ENCODE measurements at places on chromosomes 1 and 21.

DNA sequence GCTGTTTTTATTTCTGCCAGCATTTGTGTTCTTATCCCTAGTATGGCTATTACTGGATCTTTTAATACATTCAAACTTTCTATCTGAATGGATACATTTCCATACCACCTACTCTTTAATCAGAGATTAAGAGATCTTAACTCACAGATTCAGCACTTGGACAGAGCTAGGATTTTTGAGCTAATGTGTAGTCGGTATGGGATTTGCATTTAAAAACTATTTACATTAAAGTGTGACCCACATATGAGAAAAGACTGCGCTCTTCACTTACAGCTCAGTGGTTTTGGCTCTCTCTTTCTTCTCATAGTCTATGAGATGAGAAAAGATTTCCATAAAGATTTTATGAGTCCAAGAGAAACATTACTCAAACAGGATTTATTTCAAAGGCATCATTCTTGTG is 16.4 kb downstream of the HMGB4 start:
- no peak for DNase-seq

DNA sequence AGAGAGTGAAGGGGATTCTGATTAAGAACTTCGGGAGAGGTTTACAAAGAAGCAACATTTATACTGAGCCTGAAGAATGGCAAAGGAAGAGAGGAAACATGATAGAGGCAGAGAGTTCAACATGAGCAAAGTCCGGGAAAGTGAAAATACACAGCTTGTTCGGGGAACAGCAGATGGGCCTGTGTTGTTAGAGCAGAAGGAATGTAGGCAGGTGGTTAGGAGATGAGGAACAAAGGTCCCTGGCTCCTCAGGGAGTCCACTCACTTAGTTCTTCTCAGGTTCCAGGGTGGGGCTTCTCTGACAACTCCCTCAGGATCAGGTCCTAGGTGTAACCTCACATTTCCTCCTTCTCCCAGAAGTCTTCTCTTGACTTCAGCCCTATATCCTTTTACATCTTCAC is 5.1 kb upstream of the ZNF326 start:
- no peak for DNase-seq

- DNase-seq, result no peak
Measured at GRCh38 chr1:214451596-214451995, 99.8 kb downstream of the PTPN14 start.

- DNase-seq, result no peak
Measured at GRCh38 chr1:66506991-66507390, 27.0 kb upstream of the SGIP1 start.

All from hippocampal formation (tissue), 2 donors.